ENCODE measurements at places on chromosomes 3 and 15.
A peak's percentile ranks its signal among the peaks of the same experiment; 100 is the strongest.

- DNase-seq, result no peak
These were observed 40.0 kb downstream of the CTXND1 start for GRCh38 chr15:80211976-80212375.

DNA sequence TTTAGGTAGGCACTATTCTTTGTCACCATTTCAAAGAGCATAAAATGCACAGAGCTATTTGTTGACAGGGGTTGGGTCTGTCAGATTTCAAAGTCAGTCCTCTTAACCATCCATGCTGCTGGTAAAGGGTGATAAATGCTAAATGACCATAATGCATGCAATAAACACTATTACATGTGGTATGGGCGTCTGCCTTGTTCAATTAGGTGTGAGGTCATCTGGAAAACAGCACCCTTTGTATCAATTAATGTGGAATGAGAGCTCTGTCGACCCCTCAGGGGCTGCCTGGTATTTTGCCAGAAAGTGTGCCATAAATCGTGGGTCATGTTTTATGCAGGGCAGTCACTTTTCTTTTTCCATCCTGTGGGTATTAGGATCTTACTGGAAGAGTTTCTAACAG is 235.6 kb downstream of the SV2B start:
- no peak for DNase-seq

DNA sequence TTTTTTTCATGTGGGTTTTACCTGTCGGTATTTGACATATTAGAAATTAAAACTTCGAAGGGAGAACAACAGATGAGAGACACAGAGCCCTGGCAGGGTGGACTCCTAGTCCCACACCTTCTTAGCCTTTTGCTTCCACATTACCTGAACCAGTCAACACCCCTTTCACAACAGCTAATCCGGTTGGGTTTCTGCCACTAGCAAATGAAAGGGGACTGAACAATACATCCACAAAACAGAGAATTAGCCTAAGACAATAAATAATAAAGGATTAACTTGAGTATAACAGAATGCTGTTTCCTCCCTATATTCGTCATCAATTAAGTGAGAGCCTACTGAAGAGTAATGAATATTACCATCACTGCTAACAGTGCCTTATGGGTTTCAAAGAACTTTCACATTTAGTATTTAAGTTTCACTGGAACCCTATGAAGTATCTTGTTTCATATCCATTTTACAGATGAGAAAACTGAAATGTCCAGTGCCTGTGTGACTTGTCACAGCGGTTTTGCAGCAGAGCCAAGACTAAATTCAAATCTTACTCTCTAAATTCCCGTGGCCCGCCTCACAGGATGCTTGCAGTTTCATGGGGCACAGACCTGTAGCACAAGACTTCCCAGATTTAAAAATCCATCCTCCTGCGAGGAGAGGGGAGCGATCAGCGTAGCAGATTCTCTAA is 1.0 kb upstream of the RAB8B start:
- DNase-seq, result no peak

DNA sequence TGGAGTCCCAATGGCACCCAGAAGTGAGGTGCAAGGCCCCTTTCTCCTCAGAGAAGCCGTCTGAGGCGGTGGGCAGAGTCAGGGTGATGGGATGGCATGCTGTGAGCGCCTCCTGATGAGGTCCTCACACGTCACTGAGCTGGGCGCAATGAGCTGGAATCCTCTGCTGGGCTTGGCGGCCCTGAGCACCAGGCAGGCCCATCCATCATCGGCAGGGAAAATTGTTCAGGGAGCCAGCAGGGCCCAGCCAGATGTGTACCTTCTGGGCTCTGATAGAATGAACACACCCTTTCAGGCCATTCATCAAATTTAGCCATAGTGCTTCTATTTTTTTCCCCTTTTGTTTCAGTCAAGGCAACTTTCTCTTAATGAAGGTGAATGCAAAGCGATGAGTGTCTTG is 43.7 kb downstream of the FAM3D start:
- DNase-seq, result no peak

- DNase-seq, result no peak
These were observed 21.3 kb downstream of the TRANK1 start for GRCh38 chr3:36923523-36923943.

DNA sequence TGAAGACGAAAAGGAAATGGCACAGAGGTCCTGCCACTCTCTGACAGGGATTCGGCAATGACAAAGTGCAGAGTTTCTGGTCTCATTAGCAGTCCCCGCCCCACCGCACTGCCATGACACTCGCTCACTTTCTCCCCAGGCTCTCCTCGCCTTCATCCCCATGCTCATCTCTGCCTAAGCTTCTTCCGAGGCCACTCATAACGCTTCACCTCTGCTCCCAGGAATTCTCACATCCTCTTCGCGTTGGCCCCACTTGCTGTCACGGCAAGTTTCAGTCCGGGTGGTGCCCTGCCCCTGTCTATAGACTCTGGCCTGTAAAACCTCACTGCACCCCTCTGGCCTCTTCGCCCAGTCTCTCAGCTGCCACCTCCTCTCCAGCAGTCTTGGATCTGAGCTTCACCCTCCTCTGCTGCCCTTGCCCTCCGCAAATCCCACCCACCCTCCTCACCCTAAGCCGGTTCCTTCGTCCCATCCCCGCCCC is 654 bp downstream of the RUBCN start:
- peak; percentile 43 for DNase-seq

GRCh38 chr3:122984650-122985049 is 42.9 kb downstream of the SEMA5B start:
- DNase-seq, result no peak

DNA sequence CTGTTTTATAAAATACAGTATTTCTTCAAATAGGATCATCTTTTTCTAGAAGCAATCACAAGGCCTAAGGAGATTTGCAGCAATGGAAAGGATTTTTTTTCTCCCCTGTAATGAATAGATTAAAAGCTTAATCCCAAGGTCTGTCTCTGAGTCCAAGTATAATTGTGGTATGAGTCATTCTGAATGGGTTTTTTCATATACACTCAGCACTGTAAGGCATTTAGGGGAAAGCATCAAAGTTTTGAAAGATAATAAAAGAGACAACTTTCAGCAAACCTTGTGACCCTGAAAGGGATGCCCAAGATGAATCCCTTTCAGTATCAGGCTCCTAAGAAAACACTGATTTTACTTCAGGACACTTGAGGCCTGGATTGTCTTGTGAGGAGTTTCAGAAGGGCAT is 23.3 kb upstream of the LARS2 start:
- no peak for DNase-seq

- DNase-seq, result no peak
These were observed 23.9 kb downstream of the ILDR1 start for GRCh38 chr3:121998030-121998580.

- DNase-seq, result no peak
These were observed 2.2 kb downstream of the INAFM2 start for GRCh38 chr15:40325700-40326099.

DNA sequence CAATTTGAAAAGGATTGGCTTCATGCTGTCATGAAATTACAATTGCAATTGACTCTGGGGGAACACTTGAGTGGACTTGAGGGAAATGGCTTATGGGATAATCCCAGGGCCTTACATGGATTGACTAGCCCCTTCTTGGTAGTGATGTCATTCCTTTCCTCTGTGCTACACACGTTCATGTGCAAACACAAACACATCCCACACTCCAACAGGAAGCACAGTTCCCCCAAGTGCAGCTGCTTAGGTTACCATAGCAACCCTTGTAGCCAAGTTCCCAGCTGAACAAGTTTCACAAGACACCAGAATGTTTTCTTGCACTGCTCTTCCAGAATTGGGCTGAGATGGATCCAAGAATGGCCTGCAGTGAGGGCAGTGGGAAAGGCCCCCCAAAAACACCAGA is 217.0 kb downstream of the ZNF621 start:
- DNase-seq, result peak; percentile 69

DNA sequence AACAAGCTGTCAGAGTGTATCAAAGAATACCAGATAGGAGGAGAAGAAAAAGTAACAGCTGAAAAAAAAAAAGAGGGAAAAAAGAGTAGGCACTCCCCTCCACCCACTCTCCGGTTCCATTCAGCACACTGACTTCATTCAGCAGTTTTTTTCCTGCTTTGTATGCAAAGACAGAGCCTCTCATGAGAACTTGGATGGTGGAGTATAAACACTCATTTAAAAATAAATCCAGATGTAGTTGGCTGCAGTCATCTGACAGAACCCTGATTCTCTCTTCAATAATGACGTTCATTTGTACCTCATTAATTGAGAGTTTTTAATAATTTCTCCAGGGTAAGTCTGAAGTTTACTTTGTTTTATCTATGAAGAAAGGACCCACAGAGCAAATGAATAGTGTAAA is 81.0 kb downstream of the TMEM108 start:
- DNase-seq, result no peak

GRCh38 chr15:66721501-66721937 is 19.5 kb downstream of the SMAD6 start:
- no peak for DNase-seq

- no peak for DNase-seq
These were observed 96.6 kb upstream of the CTNNB1 start for GRCh38 chr3:41102750-41103149.

DNA sequence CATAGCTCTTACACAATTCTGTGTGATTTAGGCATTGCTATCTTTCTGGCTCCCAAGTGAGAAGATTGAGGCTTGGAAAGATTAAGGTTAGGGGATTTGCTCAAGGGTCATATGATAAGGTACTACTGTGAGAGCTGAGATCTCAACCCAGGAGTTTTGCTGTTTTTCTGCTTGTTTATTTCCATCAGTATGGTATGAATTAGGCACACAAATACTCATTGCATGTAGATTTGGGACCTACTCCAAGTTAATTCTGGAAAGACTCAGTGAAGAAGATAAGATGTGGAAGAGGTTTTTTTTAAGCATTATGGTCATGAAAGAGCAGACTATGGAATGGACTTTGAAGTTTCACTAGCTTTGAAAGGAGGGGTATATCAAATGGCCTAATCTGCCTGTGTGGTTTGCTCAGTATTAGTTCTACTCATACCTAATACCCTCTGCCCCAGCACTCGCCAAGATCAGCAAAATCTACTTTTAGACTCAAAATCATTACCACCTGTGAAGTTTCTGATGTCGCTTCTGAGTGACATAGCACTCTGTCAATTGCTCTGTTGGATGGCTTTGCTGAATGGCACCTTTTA is 12.5 kb downstream of the MBNL1 start:
- no peak for DNase-seq

GRCh38 chr15:92669432-92669831 is 13.9 kb upstream of the FAM174B start:
- no peak for DNase-seq

DNA sequence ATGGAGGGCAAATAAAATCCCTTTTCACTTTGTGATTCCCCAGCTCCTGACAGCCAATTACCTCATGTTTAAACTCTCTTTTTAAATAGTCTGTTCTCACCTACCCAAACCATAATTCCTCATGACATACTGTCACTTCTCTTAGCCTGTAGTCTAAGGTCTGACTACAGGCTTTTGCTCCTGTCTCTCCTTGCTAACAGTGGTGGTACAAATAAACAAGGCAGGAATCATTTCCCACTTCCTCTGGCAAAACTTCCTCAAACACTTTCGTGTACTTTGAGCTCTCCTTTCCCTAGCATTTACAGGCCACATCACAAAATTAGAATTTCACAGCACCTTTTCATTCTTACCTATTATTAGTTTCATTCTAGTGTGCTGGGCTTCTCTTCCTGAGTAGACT is 51.8 kb downstream of the ATP8B4 start:
- no peak for DNase-seq

- no peak for DNase-seq
These were observed 62.6 kb upstream of the SCN10A start for GRCh38 chr3:38878646-38879045.

- DNase-seq, result no peak
These were observed 25.5 kb downstream of the B3GNT5 start for GRCh38 chr3:183278479-183279088.

DNA sequence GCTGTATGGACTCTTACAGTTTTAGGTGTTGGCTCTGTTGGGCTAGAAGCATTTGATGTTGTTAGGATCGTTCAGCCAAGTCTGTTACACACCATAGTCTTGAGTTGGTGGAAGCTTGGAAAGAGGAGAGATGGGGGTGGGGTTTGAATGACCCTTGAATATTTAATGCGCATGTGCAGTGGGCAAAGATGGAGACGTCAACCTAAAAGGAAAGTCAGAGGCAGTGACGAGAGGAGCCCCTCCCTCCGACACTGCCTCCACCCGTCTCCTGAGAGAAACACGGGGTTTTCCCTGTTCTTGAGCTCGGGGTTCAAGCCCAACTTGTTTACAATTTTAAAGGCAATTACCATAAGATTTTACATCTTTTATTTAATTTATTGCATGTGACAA is 311.4 kb downstream of the SHQ1 start:
- no peak for DNase-seq
